ENCODE measurements at places on chromosomes 6 and 20.

DNA sequence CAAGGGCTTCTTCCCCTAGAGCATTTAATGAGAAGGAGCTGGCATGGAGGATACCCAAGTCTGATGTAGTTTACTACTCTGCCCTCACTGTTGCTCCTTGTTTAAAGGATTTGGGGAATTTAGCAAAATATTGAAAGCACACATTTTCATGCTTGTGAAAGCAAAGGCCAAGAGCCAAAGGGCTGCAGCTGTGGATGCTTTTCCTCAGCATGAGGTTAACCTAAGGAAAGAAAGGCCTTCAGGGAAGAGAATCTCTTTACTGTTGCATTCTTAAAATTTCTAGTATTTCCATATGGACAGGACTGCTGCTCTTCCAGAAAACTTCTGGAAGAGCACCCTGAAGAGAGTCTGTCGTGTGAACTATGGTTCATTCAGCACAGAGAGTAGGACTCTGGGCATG is 45.9 kb upstream of the SASH1 start:
- no peak for DNase-seq

DNA sequence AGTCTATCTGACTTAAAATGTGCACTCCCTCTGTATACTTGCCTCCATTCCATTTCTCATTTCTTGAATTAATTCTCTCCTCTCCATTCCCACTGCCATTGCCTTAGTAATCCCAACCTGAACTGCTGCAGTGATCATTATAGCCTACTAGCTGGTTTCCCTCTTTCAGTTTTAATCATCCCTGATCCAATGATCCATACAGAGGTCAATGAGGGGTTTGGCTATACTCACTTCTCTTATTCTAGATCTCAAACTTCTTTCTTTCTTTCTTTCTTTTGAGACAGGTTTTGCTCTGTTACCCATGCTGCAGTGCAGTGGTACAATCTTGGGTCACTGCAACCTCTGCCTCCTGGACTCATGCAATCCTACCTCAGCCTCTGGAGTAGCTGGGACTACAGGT is 17.6 kb downstream of the MAP3K7 start:
- DNase-seq, result no peak

- no peak for DNase-seq
Measured at GRCh38 chr6:83019741-83020140, 45.9 kb downstream of the UBE3D start.

DNA sequence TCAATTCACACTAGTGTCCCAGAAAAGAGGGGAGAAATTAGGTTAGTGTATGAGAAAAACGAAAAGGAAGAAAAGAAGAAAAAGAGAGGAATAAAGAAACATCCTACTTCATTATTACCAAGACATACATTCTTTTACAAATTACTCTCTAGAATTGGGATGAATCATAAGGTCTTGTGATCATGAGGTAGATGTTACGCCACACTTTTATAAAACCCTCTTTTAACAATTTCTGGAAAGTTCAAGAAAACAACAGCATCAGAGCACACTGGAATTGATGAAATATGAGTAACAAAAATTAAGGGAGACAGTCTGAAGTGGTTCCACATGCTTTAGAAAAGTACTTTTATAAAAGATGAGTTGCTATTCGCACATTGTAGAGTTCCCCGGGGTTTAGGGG is 32.6 kb upstream of the NRSN1 start:
- no peak for DNase-seq

DNA sequence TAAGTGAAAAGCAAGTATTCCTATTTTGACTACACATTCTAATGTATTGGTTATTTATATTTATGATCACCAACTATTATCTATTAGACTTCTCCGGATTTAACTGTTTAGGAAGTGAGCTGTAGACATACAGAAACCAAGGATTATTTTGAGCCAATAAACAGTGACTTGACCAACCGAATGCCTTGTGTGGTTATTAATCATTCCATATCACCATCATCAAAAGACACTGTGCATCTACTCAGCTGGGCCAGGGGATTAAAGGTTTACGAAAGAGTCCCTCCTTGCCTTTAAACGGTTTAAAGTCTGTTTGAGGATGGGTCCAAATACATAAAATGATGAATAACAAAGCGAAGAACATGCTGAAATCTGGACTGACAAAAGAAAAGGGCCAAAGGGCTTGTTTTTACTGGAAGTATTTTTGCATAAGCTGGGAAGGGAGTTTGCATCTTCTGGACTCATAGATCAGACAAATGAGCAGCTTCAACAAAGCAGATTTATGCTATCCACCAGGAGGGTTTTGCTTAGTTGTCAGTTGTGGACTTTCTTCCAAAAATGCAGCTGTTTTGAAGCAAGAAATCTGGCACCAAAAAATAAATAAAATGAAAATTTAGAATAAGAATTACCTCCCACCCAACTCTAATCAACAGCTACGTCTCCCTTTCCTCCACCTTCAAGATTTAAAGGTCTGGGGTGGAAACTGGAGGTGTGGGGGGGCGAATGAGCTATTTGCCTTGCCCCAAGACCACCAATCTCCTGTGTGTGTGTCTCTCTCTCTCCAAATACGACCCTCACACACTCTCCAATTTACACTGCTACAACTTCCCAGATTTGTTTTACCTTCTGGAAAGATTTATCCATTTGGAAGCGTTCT is 33.6 kb upstream of the ID4 start:
- no peak for DNase-seq

- no peak for DNase-seq
Measured at GRCh38 chr6:12472601-12473038, 182.5 kb downstream of the EDN1 start.

- DNase-seq, result no peak
Measured at GRCh38 chr20:25042531-25043498, 15.1 kb downstream of the ACSS1 start.

GRCh38 chr20:2688041-2688591 is 4.5 kb upstream of the EBF4 start:
- DNase-seq, result no peak

DNA sequence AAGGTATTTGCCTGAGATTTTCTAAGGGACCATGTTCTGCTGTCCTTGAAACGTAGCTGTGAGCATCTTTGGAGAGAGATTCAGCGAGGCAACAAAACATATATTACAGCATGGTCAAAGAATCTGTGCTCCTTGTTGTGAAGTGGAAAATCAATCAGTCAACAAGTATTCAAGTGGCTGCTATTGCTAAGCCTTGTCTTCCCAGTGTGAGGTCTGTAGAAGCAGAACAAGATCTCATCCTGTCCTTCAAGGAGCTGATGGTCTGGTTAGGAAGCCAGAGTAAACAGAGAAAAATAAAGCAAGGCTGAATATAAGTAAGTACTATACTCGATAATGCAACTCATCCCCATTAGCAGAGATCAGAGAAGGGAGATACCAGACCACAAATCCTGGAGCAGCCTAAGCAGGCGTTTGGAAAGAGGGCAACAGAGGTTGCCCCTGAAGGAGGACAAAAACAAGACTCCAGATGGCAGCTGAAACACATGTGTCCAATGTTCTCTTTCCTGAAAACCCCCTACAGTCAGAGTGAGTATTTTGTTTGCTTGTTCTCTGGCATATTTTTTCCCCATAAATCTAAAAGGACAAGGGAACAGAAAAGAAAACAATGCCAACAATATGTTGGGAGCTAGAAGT is 392.0 kb downstream of the SYNE1 start:
- no peak for DNase-seq

GRCh38 chr20:34370062-34370461 is 7.0 kb downstream of the ITCH start:
- DNase-seq, result no peak

DNA sequence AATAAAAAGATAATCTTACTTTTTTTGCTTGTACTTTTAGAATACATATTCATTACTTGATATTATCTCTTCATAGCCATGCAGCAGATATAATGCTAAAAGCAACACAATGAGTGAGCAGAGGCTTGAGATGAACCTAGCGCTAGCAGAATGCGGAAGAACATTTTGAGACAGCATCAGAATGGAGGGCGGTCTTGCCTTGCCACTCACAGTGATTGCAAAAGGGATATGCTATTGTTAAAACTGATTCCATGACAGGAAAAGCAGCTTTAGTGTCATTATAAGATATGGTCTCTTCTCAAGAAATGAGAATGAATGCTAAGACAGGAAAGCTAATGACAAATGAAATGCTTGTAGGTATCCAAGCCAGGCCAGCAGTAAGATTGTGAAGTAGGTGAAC is 200.0 kb upstream of the GJE1 start:
- no peak for DNase-seq

GRCh38 chr20:33377366-33377765 is 24.0 kb downstream of the CDK5RAP1 start:
- no peak for DNase-seq

DNA sequence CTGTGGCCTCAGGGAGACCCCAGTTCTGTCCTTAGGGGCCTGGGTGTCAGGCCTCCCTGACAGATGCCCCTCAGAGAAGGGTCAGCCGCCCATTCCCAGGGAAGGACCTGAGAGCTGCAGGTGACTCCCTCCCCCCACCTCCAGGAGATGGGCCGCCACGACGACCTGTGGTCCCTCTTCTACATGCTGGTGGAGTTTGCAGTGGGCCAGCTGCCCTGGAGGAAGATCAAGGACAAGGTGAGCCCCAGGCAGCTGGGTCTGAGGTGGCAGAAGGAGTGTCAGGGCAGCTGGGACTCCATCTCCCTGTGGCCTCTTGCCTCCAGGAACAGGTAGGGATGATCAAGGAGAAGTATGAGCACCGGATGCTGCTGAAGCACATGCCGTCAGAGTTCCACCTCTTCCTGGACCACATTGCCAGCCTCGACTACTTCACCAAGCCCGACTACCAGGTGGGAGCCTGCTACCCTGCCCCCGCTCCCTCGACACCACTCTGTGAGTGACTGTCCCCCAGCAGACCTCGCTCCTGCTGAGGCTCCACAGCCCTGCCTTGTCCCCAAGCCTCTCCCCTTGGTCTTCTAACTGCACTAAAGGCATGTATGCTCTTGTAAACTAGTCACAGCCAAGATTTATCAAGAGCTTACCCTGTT is 12.2 kb downstream of the TTBK1 start:
- no peak for DNase-seq

DNA sequence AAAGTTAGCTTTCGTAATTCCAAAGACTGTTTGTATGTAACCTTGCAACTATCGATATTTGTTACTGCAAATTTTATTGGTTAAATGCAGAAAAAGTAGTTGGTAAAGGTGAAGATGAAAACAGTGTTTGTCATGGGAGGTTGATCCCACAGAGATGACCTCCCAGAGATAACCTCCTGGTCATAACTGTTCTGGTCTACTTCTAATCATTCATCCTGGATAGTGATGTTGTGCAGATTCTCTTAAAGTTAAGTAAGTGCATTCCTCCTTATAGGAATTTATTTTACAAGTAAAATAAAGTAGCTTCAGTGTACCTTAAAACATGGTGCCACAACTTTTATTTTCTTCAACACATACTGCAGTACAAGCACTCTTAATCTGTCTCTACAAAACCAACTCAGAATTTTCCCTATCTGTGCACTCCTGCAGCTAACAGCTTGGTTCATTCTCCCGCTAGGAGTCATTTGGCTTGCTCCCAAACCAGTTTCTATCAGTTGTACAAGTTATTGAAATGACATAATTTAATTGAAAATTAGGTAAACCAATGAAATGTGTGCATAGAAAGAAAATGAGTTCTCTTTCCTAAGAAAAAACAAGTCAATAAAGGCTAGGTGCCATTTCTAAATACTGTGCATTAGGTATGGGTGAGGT is 19.2 kb downstream of the METTL24 start:
- DNase-seq, result no peak

DNA sequence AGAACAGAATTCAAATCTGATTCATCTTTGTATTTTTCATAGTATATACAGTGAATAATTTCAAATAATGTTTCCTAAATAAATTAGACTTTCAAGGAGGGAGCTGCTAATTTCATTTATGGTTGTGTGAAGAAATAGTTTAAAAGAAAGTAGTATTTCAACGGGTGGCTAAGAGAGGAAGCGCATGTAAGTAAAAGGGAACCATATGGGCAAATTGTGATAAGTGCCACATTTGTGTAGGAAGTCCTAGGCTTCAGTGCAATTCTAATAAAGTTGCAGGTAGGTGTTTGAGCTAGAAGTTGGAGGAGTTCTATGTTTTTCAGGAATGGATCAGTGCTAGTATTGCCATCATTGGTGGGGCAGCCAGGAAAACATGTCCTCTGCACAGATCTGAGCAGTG is 178.8 kb upstream of the PRDM1 start:
- DNase-seq, result no peak
